ENCODE measurements at places on chromosomes 3 and 15. TPM values are rescaled to one million over a fixed set of nuclear protein-coding genes. Genes with fewer than 3 reads are reported as not detected.

Gene WNT7A
- not detected for total RNA-seq

Gene SCAMP5
- 4.5 TPM for total RNA-seq

GRCh38 chr15:64046421-64047153 is at the start of gene DAPK2:
DAPK2 (minus strand) TSS chr15:64046485; CDS start chr15:64040261, 6,224 bp downstream.
- no peaks in the 10 kb centered on the region for H3K4me1 ChIP-seq
- peak; percentile 55 for DNase-seq
- no peaks in the 10 kb centered on the region for H3K36me3 ChIP-seq
- H3K27ac ChIP-seq: peak within 1 kb of the TSS; percentile 74

Gene PROS1
- 74.4 TPM for total RNA-seq

Gene CCR8
- not detected for total RNA-seq

Gene HACD3
- total RNA-seq: 78.3 TPM

Gene FSD2
- total RNA-seq: 1.6 TPM

DNA sequence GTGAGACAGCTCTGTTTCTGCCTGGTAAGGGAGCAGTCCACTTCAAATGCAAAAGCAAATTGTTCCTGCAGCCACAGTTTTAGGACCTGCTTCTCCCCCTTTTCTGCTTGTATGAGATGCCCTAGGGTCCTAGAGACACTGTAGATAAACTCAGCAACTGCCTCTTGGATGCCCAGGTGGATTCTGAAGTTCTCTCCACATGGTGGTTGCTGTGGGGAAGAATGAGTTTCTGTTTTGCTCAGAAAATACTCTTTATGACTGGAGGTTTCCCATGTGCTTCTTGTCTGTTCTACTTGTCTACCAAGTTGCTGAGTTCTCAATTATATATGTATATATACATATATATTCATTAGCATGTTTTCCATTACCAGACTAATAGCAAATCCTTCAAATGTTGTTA is 5.6 kb upstream of the ZNF80 start:
- DNase-seq: no peak
- H3K27ac ChIP-seq: no peak overlapping the region
- no peak overlapping the region for H3K4me3 ChIP-seq

Gene CP
- total RNA-seq: 25.9 TPM

- no peak for DNase-seq
- H3K4me1 ChIP-seq: no peaks in the 10 kb centered on the region
- H3K4me3 ChIP-seq: no peak overlapping the region
- no peaks in the 10 kb centered on the region for H3K27me3 ChIP-seq
- no peaks in the 10 kb centered on the region for H3K36me3 ChIP-seq
- H3K27ac ChIP-seq: no peak overlapping the region
Observed at GRCh38 chr3:14265246-14265962, 86.8 kb downstream of the LSM3 start.

Gene NOX5
- 1.9 TPM for total RNA-seq

GRCh38 chr3:127042634-127043033 is 59.7 kb downstream of the PLXNA1 start:
- H3K36me3 ChIP-seq: no peaks in the 10 kb centered on the region
- DNase-seq: no peak
- peak overlapping the region; percentile 88 for H3K27ac ChIP-seq

- no peak for DNase-seq
- H3K27ac ChIP-seq: peak overlapping the region; percentile 20
- H3K36me3 ChIP-seq: no peaks in the 10 kb centered on the region
- no peak overlapping the region for H3K4me3 ChIP-seq
- H3K4me1 ChIP-seq: no peaks in the 10 kb centered on the region
Observed at GRCh38 chr15:95327661-95328060, 1002.8 kb upstream of the NR2F2 start.

DNA sequence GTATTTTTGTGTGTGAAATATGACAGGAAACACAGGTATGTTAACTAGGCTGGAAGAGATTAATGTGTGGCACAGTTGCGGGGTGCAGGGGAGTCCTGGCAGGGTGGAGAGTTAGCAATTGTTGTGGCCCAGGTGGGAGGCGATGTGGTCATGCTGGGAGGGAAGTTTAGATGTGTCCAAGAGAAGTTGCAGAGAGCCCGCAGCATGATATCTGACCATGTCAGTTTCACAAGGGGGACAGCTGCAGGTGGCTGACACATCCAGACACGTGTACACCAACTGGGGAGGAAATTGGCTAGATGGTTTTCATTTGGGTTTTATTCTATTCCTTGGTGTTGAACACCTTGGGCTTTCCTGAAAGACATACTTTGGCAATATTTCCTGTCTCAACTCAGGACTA is 172.8 kb upstream of the RGMA start:
- H3K4me3 ChIP-seq: no peak overlapping the region
- no peaks in the 10 kb centered on the region for H3K27me3 ChIP-seq
- no peak overlapping the region for H3K27ac ChIP-seq
- no peak for DNase-seq
- no peaks in the 10 kb centered on the region for H3K4me1 ChIP-seq

All from breast epithelium (tissue), 4 donors.